ENCODE measurements at places on chromosomes 16 and 17.
A peak's percentile ranks its signal among the peaks of the same experiment; 100 is the strongest.

- no peak for DNase-seq
Measured at GRCh38 chr16:86048221-86048620, 149.3 kb downstream of the IRF8 start.

DNA sequence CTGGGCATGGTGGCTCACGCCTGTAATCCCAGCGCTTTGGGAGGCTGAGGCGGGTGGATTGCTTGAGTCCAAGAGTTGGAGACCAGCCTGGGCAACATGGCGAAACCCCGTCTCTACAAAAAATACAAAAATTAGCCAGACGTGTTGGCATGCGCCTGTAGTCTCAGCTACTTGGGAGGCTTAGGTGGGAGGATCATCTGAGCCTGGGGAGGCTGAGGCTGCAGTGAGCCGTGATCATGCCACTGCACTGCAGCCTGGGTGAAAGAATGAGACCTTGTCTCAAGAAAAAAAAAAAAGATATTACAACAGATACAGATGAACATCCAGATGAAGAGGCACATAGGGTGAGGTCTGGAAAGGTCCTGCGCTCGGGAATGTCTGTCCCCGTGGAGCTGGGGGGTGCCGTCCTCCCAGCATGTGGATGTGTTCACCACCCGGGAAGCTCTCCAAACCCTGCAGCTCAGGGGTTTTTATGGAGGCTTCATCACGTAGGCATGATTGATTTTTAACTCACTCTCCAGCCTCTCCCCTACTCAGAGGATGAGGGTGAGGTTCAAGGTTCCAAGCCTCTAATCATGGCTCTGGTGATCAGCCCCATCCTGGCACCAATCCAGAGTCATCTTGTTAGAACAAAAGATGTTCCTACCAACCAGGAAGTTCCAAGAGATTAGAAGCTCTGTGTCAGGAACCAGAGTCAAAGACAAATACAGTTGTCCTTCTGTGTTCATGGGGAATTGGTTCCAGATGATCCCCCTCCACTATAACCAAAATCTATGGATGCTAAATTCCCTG lies 85.0 kb upstream of the DNAJA2 start:
- peak; percentile 14 for DNase-seq

DNA sequence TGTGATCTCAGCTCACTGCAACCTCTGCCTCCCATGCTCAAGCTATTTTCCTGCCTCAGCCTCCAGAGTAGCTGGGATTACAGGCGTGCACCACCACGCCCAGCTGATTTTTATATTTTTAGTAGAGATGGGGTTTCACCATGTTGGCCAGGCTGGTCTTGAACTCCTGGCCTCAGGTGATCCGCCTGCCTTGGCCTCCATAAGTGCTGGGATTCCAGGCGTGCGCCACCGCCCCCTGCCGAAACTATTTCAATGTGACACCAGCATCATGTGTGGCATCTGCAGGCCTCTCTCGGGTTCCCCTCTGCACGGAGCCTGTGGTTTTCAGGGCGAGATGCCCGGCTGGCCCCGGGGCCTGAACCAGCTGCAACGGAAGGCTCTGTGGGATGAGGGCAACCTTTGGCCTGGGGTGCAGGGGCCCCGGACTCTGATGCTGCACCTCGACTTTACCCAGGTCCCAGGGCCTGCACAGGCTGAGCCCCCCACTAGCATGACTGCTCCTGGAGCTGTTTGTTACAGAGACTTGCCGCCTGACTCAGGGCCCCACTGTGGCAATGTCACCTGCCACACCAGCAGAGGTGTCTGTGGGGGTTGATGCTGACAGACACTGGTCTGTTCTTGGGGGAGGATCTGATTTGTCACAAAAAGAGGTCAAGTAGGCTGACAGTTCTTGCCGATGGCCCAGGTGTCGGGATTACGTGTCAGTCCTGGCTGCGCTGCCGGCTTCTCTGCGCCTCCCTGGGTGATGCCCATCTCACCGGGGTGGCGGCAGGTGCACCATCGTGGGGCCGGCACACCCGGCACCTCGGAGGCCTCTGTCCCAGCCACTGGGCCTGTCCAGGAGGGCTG lies 8.6 kb upstream of the TEX19 start:
- no peak for DNase-seq

GRCh38 chr17:22470411-22471175 lies 778.3 kb downstream of the KCNJ18 start:
- no peak for DNase-seq

GRCh38 chr16:11593581-11593980 lies 6.9 kb upstream of the LITAF start:
- peak; percentile 37 for DNase-seq

DNA sequence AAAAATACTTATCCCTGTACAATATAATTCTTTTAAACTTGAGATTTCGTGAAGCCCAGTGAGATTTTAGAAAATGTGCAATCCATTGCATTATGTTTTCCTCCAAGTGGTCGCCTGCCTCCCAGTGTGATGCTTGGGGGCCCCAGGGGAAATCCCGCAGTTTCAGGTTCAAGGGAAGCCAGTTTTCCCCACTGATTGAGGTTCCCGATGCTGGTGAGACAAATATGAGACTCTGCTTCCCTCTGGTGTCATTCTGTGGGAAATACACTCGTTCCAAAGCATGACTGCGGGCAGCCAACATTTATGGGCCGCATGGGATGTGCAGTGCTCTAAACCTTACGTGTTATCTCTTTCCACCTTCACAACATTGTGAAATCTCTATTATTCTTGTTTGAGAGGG lies 200.8 kb downstream of the PRKCB start:
- peak; percentile 24 for DNase-seq

GRCh38 chr17:9022573-9023391 lies 1.5 kb downstream of the NTN1 start:
- DNase-seq, result no peak

- DNase-seq, result peak; percentile 87
Measured at GRCh38 chr16:68802190-68802589, 41.1 kb upstream of the TANGO6 start.

- no peak for DNase-seq
Measured at GRCh38 chr16:52709306-52709705, 162.4 kb upstream of the TOX3 start.

GRCh38 chr17:49404361-49404760 lies 10.3 kb downstream of the PHB1 start:
- no peak for DNase-seq

GRCh38 chr17:58001461-58002124 lies 5.5 kb downstream of the SRSF1 start:
- no peak for DNase-seq

All from fibroblast of skin of abdomen (primary cell).